ENCODE measurements at places on chromosomes 11 and 22.

DNA sequence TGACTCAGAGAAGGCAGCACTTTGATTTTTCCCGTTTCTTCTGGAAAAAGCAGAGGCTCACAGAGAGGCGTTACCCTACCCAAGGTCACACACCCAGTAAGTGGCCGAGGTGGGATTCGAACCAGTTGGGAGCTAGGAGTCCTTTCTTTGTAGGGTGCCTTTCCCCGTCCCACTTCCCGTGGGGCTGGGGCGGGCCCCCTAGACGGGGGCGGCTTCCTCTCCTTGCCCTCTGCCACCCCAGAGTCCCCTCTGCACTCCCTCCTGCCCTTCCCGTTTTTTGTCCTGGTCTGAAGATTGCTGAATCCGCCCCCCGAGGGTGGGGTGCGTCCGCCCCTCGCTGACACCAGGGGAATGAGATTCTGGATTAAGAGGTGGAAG lies 747 bp downstream of the TPCN2 start:
- DNase-seq, result no peak

GRCh38 chr11:31214372-31214771 lies 155.2 kb downstream of the DCDC1 start:
- DNase-seq, result no peak

GRCh38 chr11:29634244-29634643 lies 382.6 kb downstream of the KCNA4 start:
- no peak for DNase-seq

- DNase-seq, result no peak
These were observed 72.6 kb downstream of the NAV2 start for GRCh38 chr11:19785265-19785664.

GRCh38 chr11:46308631-46309419 lies 31.4 kb downstream of the CREB3L1 start:
- DNase-seq, result peak; percentile 74

All from GM19239 (cell line).